Endothelial cell of umbilical vein (primary cell): ENCODE measurements at places on chromosomes 13 and 19. TPM values are rescaled to one million over a fixed set of nuclear protein-coding genes. Genes with fewer than 3 reads are reported as not detected.

DNA sequence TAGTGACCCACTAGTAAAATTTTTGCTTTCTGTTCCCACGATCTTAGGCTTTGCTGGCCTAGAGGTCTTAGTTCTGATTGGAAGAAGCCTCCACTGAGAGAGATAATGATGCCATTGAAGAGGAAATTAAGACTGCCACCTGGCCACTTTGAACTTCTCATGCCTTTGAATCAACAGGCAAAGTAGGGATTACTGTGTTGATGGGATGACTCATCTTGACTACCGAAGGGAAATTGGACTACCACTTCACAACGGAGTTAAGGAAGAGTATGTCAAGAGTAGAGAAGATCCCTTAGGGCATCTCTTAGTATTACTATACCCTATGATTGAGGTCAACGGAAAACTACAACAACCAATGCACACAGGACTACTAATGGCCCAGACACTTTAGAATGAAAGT is 12.7 kb upstream of the FREM2 start:
- no peak overlapping the region for H3K27ac ChIP-seq
- DNase-seq = no peak
- no peak overlapping the region for H3K4me3 ChIP-seq
- H3K36me3 ChIP-seq = no peaks in the 10 kb centered on the region
- H3K4me1 ChIP-seq = no peaks in the 10 kb centered on the region

- no peak for DNase-seq
- no peaks in the 10 kb centered on the region for H3K27me3 ChIP-seq
- no peak overlapping the region for H3K27ac ChIP-seq
- H3K4me1 ChIP-seq = no peaks in the 10 kb centered on the region
- no peaks in the 10 kb centered on the region for H3K36me3 ChIP-seq
Measured at GRCh38 chr13:43431290-43431716, 355.5 kb downstream of the ENOX1 start.

GRCh38 chr19:4360641-4361151 is 17.3 kb downstream of the MPND start:
- H3K36me3 ChIP-seq = peaks cover 62% of the 10 kb centered on the region
- H3K4me3 ChIP-seq = no peak overlapping the region
- H3K27ac ChIP-seq = no peak overlapping the region
- no peaks in the 10 kb centered on the region for H3K4me1 ChIP-seq
- no peaks in the 10 kb centered on the region for H3K27me3 ChIP-seq

DNA sequence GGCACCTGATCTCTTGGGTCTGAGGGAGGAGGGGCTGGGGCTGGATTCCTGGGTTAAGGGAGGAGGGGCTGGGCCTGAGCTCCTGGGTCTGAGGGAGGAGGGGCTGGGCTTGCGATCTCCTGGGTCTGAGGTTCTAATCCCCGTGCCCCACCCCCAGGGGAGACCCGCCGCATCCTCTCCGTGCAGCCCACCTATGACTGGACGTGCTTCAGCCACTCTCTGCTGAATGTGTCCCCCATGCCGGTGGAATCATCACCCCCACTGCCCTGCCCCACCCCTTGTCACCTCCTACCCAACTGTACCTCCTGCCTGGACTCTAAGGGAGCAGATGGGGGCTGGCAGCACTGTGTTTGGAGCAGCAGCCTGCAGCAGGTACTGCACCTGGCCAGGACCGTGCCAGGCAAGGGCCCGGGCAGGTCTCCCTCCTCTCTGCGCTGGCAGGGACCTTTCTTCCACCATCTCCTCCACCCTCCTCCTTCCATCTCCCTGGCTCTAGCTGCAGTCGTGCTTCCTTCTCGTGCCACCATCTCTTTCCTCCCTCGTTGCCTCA is 27.1 kb downstream of the CNFN start:
- no peaks in the 10 kb centered on the region for H3K4me1 ChIP-seq
- H3K4me3 ChIP-seq = no peak overlapping the region
- no peaks in the 10 kb centered on the region for H3K36me3 ChIP-seq

GRCh38 chr19:41671486-41671885 is 16.6 kb downstream of the CEACAM7 start:
- no peaks in the 10 kb centered on the region for H3K36me3 ChIP-seq
- H3K4me1 ChIP-seq = no peaks in the 10 kb centered on the region
- peaks cover 8% of the 10 kb centered on the region for H3K27me3 ChIP-seq
- no peak overlapping the region for H3K27ac ChIP-seq
- no peak overlapping the region for H3K4me3 ChIP-seq

- H3K27me3 ChIP-seq = no peaks in the 10 kb centered on the region
- DNase-seq = no peak
- H3K4me3 ChIP-seq = no peak overlapping the region
- no peaks in the 10 kb centered on the region for H3K36me3 ChIP-seq
- H3K27ac ChIP-seq = no peak overlapping the region
Measured at GRCh38 chr13:71939186-71939585, 72.2 kb upstream of the DACH1 start.

DNA sequence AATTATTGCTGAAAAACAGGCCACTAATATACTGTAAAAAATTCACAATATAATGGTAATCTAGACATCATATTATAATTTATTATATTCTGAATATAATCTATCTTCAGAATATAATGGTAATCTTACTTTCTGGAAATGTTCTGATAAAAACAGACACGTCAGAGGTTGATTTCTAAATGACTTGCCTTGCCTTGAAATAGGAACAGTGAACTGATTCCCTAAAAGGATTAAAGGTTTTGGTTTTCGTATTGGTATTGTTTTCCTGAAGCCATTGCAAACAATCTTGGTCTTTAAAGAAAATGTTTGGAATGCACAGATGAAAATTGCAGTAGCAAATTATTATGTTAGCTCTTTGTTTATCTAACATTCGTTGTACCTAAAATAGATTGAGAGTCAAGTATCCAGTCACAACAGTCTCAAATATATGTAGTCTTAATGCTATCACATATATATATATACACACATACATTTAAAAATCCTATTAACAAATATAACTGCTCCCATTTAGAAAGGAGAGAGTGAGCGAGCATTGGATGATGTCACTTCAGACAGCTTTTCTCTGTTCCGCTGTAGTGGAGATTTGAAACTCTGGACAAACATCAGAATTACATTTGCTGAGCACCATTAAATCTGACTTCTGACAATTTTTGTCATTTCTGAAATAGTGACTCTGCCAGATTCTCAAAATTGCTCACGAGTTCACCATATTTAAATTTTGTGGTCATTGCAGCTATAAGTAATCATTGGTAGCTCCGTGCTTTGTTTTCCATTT is 1.7 kb downstream of the ITM2B start:
- H3K36me3 ChIP-seq = peaks cover 2% of the 10 kb centered on the region
- H3K4me1 ChIP-seq = peaks cover 45% of the 10 kb centered on the region
- peak overlapping the region; percentile 67 for H3K4me3 ChIP-seq
- H3K27ac ChIP-seq = peak overlapping the region; percentile 60
- DNase-seq = peak; percentile 58
- no peaks in the 10 kb centered on the region for H3K27me3 ChIP-seq

DNA sequence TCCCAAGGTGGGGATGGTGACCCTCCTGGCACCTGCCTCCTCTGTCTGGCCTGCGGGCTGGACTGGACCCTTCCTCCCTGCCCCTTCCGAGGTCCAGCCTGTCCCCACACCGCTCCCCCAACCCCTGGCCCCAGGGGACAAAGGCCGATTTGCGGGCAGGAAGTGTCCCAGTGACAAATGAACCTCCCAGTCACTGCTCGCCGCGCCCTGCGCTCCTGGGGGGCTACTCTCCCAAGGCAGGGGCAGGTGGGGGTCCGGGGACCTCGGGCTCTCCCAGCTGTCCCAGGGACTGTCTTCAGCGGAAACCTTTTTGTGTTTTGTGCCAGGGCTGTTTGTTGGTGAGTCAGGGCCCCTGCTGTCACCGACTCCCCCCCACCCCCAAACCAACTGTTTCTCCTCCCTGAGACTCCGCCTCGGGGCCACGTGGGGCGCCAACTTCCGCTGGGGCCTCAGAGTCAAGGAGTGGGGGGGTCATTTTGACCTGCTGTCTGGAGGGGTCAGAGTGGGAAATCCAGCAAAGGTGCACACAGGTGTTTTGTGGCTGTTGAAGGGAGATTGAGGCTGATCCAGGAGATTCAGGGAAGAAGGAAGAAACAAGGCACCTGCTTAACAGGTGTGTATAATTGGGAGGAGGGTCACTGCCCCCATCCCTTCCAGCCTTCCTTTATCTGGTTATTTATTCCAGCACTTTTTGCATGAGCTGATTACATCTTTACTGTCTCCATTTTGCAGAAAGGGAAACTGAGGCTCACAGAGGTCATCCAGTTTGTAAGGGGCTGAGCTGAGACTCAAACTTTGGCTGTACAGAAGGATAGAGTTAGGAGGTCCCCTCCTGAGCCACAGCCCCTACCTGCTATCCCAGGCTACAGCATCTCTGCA is 831 bp downstream of the PGPEP1 start:
- H3K36me3 ChIP-seq = no peaks in the 10 kb centered on the region
- DNase-seq = peak; percentile 25
- no peak overlapping the region for H3K27ac ChIP-seq
- H3K4me3 ChIP-seq = peak overlapping the region; percentile 52
- peaks cover 11% of the 10 kb centered on the region for H3K4me1 ChIP-seq

- H3K4me1 ChIP-seq = peaks cover 5% of the 10 kb centered on the region
- DNase-seq = peak; percentile 44
- no peaks in the 10 kb centered on the region for H3K36me3 ChIP-seq
- no peak overlapping the region for H3K27ac ChIP-seq
- H3K27me3 ChIP-seq = peaks cover 2% of the 10 kb centered on the region
Measured at GRCh38 chr13:43005460-43006236, 13.6 kb upstream of the EPSTI1 start.

DNA sequence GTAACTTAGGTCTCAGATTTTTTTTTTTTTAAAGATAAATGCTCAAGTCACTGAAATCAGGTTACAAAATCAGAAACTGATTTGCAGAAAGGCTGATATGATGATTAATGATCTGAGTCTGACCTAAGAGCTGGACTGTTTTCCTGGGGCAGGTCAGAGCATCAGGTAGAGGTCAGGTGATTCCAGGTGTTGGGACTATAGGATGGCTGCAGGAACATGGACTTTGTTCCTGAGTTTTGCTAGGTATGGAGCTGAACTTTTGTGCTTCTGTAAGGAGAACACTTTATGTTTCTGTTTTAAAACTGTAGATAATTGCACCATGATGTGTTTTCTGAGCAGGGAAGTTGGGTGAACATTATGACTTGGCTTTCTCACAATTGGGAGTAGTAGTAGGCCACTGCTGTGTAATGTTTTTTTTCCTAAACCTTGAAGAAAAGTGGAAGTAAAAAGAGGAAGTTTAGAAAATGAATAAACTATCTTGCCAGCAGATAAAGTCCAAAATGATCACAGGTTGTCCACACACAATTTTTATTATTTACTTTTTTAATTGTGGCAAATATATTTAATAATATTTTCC is 297.2 kb downstream of the DCT start:
- DNase-seq = no peak
- no peaks in the 10 kb centered on the region for H3K27me3 ChIP-seq
- H3K4me3 ChIP-seq = no peak overlapping the region
- no peaks in the 10 kb centered on the region for H3K4me1 ChIP-seq

GRCh38 chr13:73325723-73326558 is 267.1 kb downstream of the KLF5 start:
- peaks cover 10% of the 10 kb centered on the region for H3K4me1 ChIP-seq
- H3K27me3 ChIP-seq = no peaks in the 10 kb centered on the region
- no peaks in the 10 kb centered on the region for H3K36me3 ChIP-seq
- DNase-seq = peak; percentile 2

- no peaks in the 10 kb centered on the region for H3K27me3 ChIP-seq
- no peak overlapping the region for H3K4me3 ChIP-seq
- H3K4me1 ChIP-seq = no peaks in the 10 kb centered on the region
- H3K36me3 ChIP-seq = no peaks in the 10 kb centered on the region
Measured at GRCh38 chr13:83780227-83780626, 102.0 kb downstream of the SLITRK1 start.

DNA sequence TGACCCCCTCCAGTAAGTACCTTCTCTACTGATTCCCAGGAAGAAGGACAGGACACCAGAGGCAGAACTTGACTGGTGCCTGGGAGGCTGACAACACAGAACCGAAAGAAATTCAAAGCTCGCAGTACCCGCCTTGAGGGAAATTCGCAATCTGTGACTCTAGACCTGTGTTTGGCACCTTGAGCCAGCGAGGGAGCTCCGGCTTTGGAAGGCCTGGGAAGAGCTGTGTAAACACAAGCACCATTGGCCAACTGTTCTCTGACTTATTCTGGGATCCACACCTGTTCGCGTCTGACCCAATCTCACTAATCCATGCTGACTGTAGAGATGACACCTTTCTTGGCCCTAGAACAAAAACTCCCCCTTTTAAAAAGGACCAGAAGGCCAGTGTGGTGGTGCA is 50.7 kb downstream of the CEBPG start:
- DNase-seq = no peak
- no peak overlapping the region for H3K27ac ChIP-seq
- H3K4me3 ChIP-seq = no peak overlapping the region

- H3K4me1 ChIP-seq = no peaks in the 10 kb centered on the region
- no peaks in the 10 kb centered on the region for H3K27me3 ChIP-seq
- H3K36me3 ChIP-seq = peaks cover 19% of the 10 kb centered on the region
- no peak for DNase-seq
- no peak overlapping the region for H3K4me3 ChIP-seq
- no peak overlapping the region for H3K27ac ChIP-seq
Measured at GRCh38 chr19:9565900-9566705, 18.2 kb downstream of the ZNF121 start.

DNA sequence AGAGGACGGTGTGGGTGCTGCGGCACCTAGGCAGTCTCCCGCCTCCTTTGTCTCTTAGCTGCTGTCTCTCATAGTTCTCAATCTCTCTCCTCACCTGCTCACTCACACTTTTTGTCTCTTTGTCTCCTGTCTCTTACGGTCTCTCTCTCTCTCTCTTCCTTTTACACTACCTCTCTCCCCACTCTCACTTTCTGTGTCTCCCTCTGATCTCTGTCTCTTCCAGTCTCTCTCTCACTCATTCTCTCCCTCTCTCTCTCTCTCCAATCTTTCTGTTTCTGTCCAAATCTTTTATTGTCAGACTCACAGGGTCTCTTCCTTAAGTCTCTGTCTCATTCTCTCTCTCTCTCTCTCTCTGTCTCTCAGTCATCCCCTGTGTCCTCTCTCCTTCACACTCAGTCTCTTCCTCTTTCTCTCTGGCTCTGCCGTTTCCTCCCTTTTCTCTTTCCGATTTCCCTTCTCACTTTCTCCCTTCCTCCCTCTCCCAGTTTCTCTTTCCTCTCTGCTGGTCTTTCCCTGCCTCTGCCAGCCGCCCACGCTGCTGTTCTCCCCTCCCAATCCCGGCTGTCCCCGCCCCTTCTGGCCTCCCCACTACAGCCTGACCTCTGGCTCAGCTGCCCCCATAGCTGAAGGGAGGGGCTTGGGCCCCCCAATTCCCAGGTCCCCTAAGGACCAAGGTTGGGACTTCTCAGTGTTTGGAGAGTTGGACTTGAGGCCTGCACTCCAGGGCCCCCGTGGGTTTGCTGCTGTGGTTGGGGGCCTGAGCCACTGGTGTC is at the start of gene PLEKHA4:
TSS of gene PLEKHA4 (minus strand) at position 504 of the 773 bp plus-strand sequence. CDS start 997 bp downstream, outside the sequence.
- peak within 1 kb of the TSS; percentile 23 for H3K4me3 ChIP-seq
- peaks cover 1% of the 10 kb centered on the region for H3K36me3 ChIP-seq
- no peaks in the 10 kb centered on the region for H3K27me3 ChIP-seq
- peaks cover 12% of the 10 kb centered on the region for H3K4me1 ChIP-seq
- DNase-seq = peak; percentile 37

GRCh38 chr13:79742923-79743322 is 262.0 kb downstream of the NDFIP2 start:
- no peak overlapping the region for H3K4me3 ChIP-seq
- no peak for DNase-seq
- no peaks in the 10 kb centered on the region for H3K4me1 ChIP-seq
- H3K36me3 ChIP-seq = no peaks in the 10 kb centered on the region
- H3K27me3 ChIP-seq = no peaks in the 10 kb centered on the region

Gene CNN1
- total RNA-seq = not detected in 2 replicates

Gene TPRX1
- not detected in 2 replicates for total RNA-seq

Gene ZNF723
- not detected in 2 replicates for total RNA-seq

Gene ZSCAN1
- not detected in 2 replicates for total RNA-seq

Gene CYP2S1
- total RNA-seq = 1.6 and 4.5 TPM in 2 replicates

Gene TJP3
- total RNA-seq = not detected in 2 replicates

Gene CLEC11A
- 10.4 and 13.3 TPM in 2 replicates for total RNA-seq
